Mesendoderm (in vitro differentiated cells): ENCODE measurements at places on chromosomes 3 and 15.
A peak's percentile ranks its signal among the peaks of the same experiment; 100 is the strongest.

DNA sequence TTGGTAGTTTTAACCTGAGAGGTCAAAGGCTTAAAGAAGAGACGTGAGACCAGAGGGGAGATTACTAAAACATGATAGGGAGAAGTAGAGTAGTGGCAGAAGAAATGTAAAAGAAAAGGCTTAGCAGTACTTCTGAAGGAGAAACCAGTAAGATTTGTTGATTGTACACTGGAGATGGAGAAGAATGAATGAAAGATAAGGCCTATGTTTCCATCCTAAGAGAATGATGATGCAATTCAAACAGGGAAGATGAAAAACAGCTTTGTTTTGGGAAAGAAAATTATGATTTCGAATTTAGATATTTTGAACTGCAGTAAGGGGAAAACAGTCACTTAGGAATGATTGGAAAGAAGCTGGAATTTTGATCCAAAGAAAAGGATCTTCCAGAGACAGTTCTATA, 97.4 kb upstream of the PLXND1 start:
- H3K27ac ChIP-seq = no peak overlapping the region
- H3K27me3 ChIP-seq = no peaks in the 10 kb centered on the region
- H3K4me1 ChIP-seq = peaks cover 8% of the 10 kb centered on the region

DNA sequence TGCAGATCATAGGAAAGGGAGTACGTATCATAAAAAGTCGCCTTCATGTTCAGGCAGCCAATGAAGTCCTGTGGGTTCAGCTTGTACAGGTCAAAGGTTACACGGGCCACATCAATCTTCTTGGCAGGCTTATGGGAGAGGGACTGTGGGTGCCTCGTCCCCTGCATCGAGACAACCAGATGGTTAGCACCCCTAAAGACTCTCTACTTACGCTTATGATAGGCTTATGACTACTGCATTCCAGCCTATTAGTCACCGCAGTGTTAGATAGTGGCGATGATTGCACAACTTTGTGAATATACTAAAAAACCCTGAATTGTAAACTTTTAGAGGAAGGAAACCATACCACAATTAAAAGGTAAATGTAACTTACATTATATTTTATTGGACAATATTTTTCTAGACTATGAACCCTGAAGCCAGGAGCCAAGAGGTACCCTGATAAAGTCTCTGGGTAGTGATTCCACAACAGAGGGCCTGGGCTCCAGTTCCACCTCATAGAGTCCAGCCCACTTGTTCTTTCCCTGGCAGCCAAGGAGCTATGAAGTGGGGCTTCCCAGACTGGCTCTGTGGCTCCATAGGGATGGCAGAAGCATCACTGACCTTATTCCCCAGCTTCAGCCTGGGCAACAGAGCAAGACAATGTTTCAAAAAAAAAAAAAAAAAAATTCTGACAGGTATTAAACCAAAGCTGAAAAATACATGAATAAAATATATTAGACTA, 2.5 kb upstream of the FANCD2 start:
- H3K4me3 ChIP-seq = no peak overlapping the region
- no peaks in the 10 kb centered on the region for H3K27me3 ChIP-seq
- no peaks in the 10 kb centered on the region for H3K4me1 ChIP-seq
- DNase-seq = no peak
- H3K27ac ChIP-seq = no peak overlapping the region
- peaks cover 2% of the 10 kb centered on the region for H3K36me3 ChIP-seq

DNA sequence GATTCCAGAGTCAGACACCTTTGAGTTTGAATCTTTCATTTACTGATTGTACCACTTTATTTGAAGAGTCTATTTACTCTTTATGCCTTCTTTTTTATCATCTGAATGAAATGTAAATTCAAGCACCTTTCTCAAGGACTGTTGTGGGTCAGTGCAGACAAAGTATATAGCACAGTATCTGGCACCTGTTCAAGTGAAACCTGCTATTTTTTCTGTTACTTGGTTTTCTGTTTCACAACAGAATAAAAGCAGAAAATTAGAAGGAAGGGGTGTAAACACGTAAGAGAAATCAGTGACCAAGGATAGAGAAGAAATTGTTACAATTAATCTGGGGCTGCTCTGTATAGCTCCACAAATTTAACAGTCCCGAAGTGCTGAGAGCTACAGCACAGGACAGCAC, 357.4 kb downstream of the RSL24D1 start:
- H3K27me3 ChIP-seq = no peaks in the 10 kb centered on the region
- no peak overlapping the region for H3K4me3 ChIP-seq
- no peaks in the 10 kb centered on the region for H3K36me3 ChIP-seq
- H3K4me1 ChIP-seq = no peaks in the 10 kb centered on the region
- H3K27ac ChIP-seq = no peak overlapping the region
- DNase-seq = no peak

DNA sequence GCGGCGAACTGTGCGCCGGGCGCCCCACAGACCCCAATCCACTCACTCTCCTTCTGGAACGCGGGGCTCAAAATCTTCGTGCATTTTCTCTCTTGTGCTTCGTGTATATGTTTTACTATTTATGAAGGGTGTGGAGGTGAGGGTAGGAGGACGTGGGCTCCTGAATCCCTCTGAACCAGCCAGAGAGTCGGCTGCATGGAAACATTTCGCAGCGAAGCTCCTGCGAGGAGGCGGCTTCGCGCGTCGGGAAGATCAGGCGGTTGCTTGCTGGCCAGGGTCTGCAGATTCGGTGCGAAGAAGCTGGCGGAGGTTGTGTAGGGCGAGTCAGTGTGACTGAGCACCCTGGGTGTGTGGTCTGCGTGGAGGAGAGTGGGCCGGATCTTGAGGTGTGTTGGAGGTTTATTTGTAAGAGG, 1.1 kb downstream of the CNTN4 start:
- no peaks in the 10 kb centered on the region for H3K36me3 ChIP-seq
- H3K4me3 ChIP-seq = peak overlapping the region; percentile 39

GRCh38 chr3:127172781-127173515, 20.0 kb upstream of the PRR23E start:
- H3K4me1 ChIP-seq = peaks cover 3% of the 10 kb centered on the region
- H3K36me3 ChIP-seq = no peaks in the 10 kb centered on the region
- no peak overlapping the region for H3K4me3 ChIP-seq
- peak; percentile 71 for DNase-seq
- no peaks in the 10 kb centered on the region for H3K27me3 ChIP-seq
- no peak overlapping the region for H3K27ac ChIP-seq

DNA sequence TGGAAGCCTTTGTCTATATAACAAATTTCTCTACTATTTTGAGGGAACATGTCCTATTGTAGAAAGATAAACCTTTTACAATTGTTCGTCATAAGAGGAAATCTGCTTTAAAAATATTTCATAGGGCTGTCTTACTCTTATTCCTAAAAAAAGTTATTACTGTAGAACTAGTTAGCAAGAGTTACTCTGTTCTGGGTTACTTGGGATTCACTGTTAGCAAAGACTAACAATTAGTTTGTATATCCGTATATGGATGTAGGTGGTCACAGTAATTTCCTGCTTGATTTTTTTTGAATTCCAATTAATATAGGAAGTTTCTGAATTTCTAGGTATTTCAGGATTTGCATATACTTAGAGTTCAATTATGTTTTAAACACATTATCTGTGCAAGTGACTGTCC, 413.5 kb downstream of the RBMS3 start:
- H3K27ac ChIP-seq = no peak overlapping the region
- H3K27me3 ChIP-seq = no peaks in the 10 kb centered on the region
- peaks cover 2% of the 10 kb centered on the region for H3K4me1 ChIP-seq
- DNase-seq = no peak
- H3K4me3 ChIP-seq = no peak overlapping the region

DNA sequence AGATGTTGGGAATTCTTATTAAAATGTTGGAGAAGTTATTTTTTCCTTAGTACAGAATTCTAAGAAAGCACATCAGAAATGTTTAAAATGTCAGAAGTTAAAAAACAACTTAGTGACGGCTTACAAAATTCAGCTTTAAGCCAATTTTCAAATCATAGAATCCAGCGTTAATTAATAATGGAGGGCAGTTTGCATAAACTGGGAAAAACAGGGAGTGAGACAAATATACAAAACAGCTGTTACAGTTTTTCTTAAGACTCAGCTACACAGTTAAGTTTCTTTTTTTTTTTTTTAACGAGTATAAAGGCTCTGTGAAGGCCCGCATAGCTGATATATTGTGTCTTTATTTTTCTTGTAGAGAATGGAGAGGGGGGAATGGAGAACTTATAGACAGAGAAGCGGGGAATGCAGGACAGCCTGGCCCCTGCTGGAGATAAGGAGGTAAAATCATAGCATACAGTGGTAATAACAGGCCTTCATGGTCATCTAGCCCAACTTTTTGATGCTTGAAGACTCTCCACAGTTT, 164.4 kb downstream of the BBX start:
- no peak overlapping the region for H3K27ac ChIP-seq
- H3K27me3 ChIP-seq = no peaks in the 10 kb centered on the region
- peaks cover 2% of the 10 kb centered on the region for H3K4me1 ChIP-seq
- H3K36me3 ChIP-seq = no peaks in the 10 kb centered on the region
- no peak overlapping the region for H3K4me3 ChIP-seq

DNA sequence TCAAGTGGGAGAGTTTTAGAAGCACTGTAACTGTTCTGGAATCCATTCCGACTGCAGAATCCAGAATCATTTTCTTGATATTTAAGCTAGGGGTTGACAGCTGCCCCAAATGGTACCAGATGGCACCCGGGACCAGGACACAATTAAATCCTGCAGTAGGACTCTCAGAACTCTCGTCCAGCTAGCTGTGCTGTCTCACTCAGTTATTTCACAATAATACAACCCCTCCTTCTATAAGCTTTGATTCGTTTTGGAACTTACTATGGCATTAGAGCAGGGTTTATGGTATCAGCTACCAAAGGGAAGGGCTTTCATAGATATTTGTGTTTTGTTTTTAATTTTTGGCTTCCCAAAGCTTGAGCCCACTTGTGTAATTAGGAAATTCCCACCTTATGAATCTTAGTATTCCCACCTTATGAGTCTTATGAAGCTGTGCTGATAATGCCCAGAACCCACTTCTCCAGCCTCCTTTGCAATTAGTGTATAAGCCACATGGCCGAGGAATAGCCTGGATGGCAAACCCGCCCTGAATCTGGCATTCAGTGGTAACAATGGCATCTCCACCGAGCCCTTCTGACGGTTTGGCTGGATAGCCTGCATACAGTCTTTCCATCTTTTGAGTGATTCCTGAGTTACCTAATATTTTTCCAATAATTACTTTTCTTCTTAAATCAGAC, 120.1 kb downstream of the UACA start:
- no peak for DNase-seq
- no peaks in the 10 kb centered on the region for H3K4me1 ChIP-seq
- no peak overlapping the region for H3K27ac ChIP-seq
- no peaks in the 10 kb centered on the region for H3K36me3 ChIP-seq
- H3K27me3 ChIP-seq = no peaks in the 10 kb centered on the region
- no peak overlapping the region for H3K4me3 ChIP-seq

- no peak overlapping the region for H3K27ac ChIP-seq
- no peaks in the 10 kb centered on the region for H3K27me3 ChIP-seq
- H3K4me1 ChIP-seq = no peaks in the 10 kb centered on the region
- no peak overlapping the region for H3K4me3 ChIP-seq
Observed at GRCh38 chr3:115226844-115227445, 79.9 kb upstream of the ZBTB20 start.

DNA sequence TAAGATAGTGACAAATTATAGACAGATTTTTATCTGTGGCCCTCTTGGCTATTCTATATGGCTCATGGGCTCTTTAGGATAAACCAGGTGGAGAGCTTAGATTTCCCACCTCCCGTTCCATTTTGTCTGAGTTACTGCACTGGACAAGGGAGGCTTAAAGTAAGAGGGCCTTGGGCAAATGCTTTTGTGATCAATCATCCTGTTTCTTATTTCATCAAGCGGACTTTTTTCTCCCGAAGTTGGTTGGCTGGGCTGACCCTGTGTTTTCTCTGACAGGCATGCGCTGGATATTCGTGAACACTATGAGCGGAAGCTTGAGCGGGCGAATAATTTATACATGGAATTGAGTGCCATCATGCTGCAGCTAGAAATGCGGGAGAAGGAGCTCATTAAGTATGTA, 33.4 kb downstream of the TMEM41A start:
- no peaks in the 10 kb centered on the region for H3K27me3 ChIP-seq
- peaks cover 3% of the 10 kb centered on the region for H3K4me1 ChIP-seq
- DNase-seq = no peak
- H3K36me3 ChIP-seq = no peaks in the 10 kb centered on the region
- H3K27ac ChIP-seq = no peak overlapping the region

DNA sequence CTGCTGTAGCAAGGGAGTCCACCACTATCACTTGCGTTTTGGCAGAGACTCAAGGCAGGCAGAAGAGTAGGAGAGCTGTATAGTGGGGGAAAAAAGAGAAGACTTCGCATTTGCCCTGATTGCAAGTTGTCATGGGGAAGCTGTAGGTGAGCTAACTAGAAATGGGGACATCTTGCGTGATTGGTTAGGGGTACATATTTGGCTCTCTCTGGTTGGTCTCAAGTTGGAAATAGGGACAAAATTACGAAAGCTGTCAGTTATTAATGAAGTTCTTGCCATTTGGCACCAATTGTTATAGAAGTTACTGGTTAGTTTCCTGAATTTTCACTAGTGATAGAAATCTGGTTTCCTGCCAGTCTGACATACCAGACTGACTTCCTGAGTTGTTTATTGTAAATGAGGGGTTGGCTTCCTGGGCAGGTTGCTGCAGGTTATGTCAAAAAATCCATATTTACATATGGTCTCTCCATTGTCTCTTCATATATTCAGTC, 8.2 kb upstream of the SENP7 start:
- H3K27me3 ChIP-seq = no peaks in the 10 kb centered on the region
- no peaks in the 10 kb centered on the region for H3K36me3 ChIP-seq
- DNase-seq = no peak
- H3K4me3 ChIP-seq = no peak overlapping the region

DNA sequence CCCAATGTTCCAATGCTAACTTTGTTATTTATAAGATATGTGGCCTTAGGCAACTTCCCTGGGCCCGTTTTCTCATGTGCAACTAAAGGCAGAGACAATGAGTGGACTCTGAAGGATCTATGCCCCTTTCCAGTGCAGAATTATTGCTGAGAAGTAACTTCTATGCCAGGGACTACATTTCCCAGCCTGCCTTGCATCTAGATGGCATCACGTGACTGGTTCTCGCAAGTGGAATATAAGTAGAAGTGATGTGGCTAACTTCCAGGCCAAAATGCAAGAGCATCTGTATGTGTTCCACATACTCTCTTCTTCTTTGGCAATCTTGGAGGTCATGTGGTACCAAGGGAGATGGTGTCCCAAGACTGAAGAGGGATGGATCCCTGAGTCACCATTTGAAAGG, 674.4 kb downstream of the NTRK3 start:
- H3K4me3 ChIP-seq = no peak overlapping the region
- no peak overlapping the region for H3K27ac ChIP-seq
- H3K36me3 ChIP-seq = no peaks in the 10 kb centered on the region
- no peaks in the 10 kb centered on the region for H3K4me1 ChIP-seq
- DNase-seq = peak; percentile 13
